ENCODE measurements at places on chromosomes 11 and 22.

GRCh38 chr11:5705688-5706087 lies 16.1 kb downstream of the TRIM22 start:
- DNase-seq, result no peak

- DNase-seq, result no peak
These were observed 11.3 kb downstream of the LSP1 start for GRCh38 chr11:1864231-1864630.

GRCh38 chr11:69984457-69985261 lies 93.5 kb upstream of the ANO1 start:
- no peak for DNase-seq

- no peak for DNase-seq
These were observed 25.0 kb downstream of the SWAP70 start for GRCh38 chr11:9688716-9689511.

GRCh38 chr11:114314096-114314495 lies 17.9 kb downstream of the NNMT start:
- DNase-seq, result no peak

- no peak for DNase-seq
These were observed 9.9 kb downstream of the IL10RA start for GRCh38 chr11:117996058-117996457.

All from activated T-cell treated with anti-CD3 and anti-CD28 coated beads for 24 hours (primary cell).